Dermis blood vessel endothelial cell (primary cell): ENCODE measurements at places on chromosomes 6 and 20.

- DNase-seq = no peak
Observed at GRCh38 chr20:58772786-58773185, 77.9 kb downstream of the GNAS-AS1 start.

DNA sequence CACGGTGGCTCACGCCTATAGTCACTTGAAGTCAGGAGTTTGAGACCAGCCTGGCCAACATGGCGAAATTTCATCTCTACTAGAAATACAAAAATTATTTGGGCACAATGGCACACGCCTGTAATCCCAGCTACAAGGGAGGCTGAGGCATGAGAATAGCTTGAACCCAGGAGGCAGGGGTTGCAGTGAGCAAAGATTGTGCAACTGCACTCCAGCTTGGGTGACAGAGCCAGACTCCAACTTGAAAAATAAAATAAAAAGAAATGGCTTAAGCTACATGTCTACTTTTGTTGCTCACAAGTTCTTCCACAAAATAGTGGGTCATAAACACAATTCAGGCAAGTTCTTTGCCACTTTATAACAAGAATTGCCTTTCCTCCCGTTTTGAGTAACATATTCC is 27.1 kb upstream of the B4GALT5 start:
- DNase-seq = no peak

DNA sequence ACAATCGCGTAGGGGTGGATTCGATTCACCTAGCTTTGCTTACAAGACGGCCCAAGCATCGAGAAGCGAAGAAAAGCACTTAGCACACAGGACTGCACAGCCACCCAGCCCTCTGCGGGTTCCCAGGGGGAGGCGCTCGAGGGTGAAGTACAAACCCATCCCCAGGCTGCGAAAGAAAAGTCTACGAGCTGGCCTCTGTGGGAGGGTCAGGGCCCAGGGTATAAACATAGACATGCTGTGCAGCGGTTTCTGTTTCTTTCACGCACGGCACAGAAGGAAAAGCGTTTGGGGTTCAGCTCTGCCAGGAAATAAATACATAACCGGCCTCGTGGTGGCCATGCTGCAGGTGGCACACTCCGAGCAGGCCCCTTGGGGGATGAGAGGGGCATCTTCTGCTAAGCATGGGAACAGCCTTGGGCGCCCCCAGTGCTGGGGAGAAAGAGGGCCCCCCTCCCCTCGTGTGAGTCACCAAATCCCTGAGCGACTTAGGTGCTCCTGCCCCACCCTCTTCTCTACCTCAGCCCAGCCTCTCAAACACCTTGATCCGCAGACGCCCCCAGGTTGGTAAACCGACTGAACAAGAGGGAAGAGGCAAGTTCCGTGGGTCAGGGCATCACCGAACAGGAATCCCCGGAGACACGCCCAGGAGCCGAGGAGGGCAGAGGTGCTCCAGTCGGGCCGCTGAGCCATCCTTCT is 91.6 kb upstream of the RIPOR2 start:
- DNase-seq = no peak

DNA sequence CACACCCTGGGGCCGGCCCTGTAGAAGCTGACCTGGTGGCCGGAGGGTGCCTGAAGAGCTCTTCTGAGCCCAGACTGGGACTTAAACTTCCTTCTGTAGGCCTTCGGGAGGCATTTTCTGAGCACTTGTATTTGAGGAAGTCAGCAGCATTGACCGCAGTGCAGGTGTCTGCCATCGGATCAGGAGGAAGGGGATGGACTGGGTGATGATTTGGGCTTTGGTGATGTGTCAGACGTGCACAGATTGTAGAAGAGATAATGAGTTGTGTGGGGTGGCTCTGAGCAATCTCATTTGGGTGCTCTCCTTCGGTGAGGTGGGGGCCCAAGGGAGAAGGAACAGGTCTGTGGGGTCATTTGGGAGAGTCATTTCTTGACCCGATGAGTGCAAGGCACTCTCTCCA is 150.9 kb downstream of the ARID1B start:
- no peak for DNase-seq

GRCh38 chr6:30185846-30186484 is 22.6 kb downstream of the TRIM15 start:
- DNase-seq = no peak

DNA sequence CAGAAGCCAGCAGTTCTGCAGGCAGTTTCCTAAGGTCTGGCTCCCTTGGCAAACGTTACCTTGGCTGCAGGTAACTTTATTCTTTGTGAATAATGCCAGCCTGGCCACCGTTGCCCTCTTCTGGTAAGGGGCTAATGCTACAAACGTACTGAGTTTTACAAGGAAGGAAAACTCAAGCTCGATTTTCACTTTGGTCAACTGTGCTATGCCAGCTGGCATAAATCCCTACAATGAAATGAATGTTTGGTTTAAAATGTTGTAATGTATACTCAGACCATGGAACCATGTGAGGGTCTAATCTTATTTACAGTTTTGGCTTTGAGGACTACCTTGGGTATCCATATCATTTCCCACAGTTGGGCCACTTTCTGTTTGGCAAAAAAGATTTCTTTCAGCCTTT is 101.4 kb downstream of the SLX4IP start:
- DNase-seq = peak; percentile 57

DNA sequence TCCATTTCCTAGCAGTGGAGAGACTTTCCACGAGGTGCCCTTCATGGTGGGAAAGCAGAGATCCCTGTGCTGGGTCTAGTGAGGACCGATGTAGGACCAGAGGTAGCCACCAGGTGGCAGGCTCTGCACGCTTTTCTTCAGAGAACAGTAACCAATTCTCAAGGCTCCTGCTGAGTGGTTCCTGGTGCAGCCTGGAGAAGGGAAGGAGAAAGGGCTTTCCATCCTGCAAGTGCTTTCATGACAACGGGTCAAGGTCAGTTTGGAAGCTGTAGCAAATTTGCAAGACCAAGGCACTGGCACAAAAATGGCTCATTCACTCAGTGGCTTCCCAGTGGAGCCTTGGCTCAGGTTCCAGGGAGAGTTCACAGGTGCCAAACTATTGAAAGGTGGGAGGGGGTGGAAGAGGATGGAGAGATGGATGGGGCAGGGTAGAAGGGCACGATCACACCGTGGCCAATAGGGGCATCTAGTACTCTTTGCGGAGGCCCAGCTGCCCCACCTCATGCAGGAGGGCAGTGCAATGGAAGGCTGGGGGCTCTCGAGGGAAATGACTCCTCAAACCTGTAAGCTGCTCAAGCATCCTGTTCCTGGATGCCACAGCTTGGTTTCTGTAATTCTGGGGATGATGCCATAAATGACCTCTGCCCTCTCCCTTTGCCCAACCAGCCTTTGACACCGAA is 25.5 kb upstream of the KCNK16 start:
- peak; percentile 79 for DNase-seq

GRCh38 chr6:33875141-33875581 is 71.4 kb upstream of the MLN start:
- no peak for DNase-seq

GRCh38 chr6:12333128-12333527 is 43.0 kb downstream of the EDN1 start:
- DNase-seq = no peak

DNA sequence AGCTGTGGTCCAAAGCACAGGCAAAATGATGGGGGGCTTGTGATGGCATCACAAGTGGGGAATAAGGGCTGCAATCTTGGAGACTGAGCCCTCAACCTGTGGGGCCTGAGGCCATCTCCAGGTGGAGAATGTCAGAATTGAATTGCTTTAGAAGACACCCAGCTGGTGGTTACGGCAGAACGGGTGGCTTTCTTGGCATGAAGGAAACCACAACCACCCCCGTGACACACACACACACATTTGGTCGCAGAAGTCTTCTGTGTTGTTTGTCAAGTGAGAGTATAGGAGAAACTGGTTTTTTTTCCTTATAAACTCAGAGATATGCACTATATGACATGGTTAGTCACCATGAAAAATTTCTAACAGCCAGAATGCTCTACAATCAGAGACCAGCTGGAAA is 139.5 kb upstream of the CDH4 start:
- no peak for DNase-seq

DNA sequence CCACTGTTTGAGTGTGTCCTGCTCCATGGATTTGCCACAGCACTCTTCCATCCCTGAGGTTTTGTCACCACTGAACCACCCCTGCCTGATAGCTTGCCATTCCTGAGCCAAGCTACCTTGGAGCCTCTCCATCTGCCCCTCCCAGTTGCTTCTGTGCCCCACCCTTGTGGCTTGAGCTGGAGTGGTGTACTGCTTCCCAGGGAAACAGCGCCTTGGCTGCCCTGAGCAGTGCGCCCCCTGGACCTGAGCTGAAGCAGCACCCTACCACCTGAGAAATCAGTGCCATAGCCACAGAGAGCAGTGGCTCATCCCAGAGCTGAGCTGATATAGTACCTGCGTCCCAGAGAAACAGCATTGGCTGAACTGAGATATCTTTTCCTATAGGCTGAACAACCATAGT is 40.3 kb downstream of the IL22RA2 start:
- no peak for DNase-seq

DNA sequence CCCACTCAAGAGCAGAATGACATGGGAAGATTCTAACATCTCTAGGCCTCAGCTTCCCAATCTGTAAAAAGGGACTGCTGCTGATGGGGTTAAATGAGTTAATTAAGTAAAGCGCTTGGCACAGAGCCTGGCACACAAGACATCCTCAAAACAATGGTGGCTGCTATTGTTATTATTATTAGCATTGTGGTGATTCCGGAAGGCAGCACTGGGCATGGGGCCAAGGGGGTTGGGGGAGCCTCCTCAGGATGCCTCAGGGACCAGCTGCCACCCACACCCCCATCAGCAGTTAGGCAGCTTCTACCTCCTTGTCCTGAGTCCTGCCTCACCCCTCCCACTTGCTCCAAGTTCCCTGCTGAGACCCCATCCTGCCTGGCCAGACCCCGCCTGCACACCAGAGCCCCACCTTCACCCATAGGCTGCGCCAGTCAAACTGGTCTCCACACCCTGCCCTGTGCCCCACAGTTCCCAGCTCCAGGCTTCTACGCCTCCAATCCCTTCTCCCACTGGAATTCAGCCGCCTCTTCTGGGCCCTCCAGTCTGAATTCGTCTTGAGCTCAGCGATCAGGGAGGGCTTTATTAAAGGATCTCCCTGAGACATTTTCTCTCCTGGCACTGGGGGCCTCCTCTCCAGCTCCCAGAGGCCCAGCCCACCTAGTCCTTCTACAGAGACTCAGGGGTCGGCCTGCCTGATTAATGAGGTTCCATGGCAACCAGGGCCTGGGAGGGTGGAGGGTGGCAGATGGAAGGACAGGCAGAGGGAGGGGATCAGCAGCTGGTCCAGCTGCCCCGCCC is 1.5 kb downstream of the E2F1 start:
- peak; percentile 76 for DNase-seq

DNA sequence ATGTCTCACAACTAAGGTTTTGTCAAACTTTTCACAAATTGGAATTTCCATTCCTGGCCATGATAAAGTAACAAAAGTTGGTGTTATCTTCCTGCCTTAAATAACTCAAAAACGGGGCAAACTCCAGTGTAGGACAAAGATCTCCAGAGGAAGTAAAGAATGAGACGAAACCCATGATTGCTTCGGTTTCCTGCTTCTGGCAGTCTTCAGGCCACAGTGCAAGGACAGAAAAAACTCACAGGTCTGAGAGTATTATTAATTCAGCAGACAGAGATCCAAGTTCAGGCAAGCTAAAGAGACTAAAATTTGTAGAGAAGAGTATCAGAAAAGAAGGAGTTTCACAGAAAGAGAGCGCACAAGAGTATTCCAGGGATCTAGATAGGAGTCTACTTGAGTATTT is 64.8 kb upstream of the RCAN2 start:
- no peak for DNase-seq

DNA sequence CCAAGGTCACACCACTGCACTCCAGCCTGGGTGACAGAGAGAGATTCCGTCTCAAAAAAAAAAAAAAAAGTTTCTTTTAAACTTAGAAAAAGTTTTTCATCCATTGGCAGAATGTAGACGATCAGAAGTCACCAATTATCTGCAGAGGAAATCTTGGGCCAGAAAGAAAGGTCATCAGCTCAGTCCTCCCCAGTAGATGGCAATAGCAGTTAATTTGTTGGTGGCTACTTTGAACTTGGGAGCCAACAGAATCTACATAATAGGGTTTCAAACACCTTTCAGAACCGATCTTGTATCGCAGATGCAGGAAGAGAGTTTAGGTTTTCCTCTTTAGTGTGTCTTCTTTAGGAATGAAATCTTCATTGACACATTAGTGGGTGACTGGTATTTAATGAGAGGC is 41.7 kb downstream of the LBP start:
- no peak for DNase-seq

- no peak for DNase-seq
Observed at GRCh38 chr20:51574248-51575033, 31.9 kb upstream of the NFATC2 start.

GRCh38 chr6:136967876-136968752 is 46.0 kb downstream of the SLC35D3 start:
- peak; percentile 77 for DNase-seq

DNA sequence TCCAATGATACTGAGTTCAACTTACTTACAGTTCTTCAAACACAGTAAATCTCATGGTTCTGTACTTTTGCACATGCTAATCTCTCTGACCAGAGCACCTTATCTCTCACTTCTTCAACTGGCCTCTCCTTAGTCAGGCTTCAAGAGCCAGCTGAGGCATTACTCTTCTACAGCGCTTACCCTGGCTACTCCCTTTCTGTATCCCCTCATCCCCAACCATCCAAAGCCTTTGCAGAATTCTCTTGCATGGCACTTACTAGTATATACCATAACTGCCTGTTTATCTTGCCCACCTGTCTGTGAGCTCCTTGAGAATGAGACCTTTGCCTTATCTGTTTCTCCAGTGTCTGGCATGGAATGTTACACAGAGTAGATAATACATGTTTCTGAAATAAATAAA is 49.2 kb downstream of the SESN1 start:
- DNase-seq = no peak

- DNase-seq = no peak
Observed at GRCh38 chr20:56779452-56780143, 150.5 kb downstream of the TFAP2C start.
